Stimulated activated CD4-positive, alpha-beta T cell treated with anti-CD3 and anti-CD28 coated beads, Interleukin-15, amount 100 ng/mL, for 1 hour (primary cell): ENCODE measurements at places on chromosomes 6 and 20.

DNA sequence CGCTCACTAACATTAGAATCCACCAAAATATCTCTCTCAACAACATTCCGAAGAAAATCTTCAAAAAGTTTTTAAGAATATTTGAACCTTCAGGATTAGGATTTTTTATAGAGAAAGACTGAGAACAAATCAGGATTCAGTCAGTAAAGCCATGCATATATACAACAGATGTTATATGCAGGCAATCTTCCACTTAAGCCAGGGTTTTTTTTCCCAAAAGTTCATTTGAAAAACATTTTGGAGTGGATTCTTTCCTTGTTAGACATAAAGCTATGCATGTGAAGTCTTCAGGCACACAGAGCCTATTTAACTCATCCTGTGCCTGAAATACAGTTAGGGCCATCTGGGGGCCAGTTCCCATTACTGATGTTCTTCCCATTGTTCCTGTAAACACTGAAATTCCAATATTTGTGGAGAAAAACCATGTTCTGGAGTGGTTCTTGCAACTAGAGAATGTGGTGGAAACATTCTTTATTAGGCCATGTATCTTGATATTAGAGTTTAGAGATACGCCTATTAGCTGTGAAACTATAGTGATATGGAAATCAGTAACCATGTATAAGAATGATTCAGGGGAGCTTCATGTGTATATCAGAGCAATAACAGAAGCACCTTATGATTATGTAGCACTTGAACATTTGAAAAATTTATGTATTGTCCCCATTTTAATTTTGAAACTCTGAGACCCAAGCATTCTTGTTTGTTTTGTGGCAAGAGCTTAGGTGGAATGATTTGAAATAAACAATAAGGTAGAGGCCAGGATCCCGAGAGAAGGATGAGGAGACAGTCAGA, 61.7 kb downstream of the PLEKHG1 start:
- no peak for DNase-seq

GRCh38 chr6:166112580-166112979, 55.1 kb downstream of the TBXT start:
- no peak for DNase-seq

DNA sequence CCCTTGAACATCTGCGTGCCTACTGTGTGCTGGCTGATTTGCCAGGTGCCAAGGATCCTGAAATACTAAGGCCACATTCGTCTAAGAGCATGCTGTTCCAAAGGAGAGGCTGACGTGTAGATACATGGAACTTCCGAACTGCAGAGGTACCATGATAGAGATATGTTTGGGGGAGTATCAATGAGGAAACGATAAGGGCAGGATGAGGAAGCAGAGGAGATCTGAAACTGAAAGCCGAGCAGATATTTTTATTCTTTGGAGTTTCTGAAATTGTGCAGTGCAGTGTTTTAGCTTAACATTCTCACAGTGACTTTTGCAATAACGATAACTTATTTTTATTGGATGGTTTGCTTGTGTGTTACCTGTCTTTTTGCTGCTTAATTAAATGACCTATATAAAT, 24.3 kb downstream of the BMP6 start:
- DNase-seq, result no peak

- no peak for DNase-seq
Observed at GRCh38 chr6:108464418-108465097, 96.2 kb upstream of the FOXO3 start.
